Activated naive CD4-positive, alpha-beta T cell treated with Interleukin-2 at 50 U/mL for 16 hours (primary cell): ENCODE measurements at places on chromosomes 3 and 15.

DNA sequence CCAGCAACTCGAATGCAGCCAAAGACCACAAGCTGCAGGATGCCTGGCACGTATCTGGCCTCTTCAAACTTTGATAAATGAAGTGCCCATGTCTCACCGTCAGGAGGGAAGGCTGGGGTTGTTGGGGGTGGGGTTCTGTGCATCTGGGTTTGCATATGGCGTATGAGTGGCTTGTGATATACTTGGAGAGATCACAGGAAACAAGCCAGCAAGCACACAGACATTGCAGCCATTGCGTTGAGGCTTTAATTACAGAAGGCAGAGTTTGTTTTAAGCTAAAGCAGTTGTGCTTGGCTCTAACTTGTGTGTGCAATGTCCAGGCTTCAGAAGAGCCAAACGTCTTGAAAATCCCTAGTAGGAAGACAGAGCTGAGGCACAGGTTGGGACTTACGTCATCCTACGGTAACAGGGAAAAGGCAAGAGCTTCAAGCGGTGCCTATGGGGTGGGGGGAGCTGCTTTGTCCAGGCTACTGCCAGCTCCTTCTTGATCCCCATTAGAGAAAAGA is 109.2 kb downstream of the ASB7 start:
- no peak for DNase-seq

- no peak for DNase-seq
These were observed 17.8 kb upstream of the IREB2 start for GRCh38 chr15:78420220-78420619.

DNA sequence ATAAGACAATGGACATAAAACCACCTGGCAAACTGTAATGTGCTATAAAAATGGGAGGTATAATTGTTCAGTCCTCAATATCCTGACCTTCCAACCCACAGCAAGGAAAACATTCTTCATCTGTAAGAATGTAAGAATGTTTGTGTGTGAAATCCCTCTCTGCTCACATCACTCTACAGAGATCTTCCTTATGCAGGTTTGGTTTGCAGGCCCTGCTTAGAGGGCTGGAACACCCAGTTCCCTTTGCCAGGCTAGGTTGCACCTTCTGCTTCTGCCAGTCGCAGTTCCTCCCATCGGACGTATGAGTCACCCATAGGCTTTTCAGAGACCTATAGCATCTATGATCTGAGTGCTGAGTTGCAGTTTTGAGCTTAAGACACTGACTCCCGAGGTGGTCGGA is 24.1 kb upstream of the MINAR1 start:
- no peak for DNase-seq

DNA sequence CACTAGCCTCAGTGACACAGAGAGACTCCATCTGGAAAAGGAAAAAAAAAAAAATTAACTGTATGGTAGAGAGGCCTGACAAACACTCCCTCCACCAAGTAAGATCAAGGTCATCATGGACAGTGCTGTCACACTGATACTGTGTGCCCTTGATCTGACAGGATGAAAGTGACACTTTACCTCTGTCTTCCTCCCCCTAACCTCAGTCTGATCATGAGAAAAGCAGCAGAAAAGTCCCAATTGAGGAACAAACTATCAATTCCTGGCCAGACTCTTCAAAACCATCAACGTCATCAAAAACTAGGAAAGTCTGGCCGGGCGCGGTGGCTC is 26.7 kb downstream of the PGPEP1L start:
- DNase-seq, result no peak

DNA sequence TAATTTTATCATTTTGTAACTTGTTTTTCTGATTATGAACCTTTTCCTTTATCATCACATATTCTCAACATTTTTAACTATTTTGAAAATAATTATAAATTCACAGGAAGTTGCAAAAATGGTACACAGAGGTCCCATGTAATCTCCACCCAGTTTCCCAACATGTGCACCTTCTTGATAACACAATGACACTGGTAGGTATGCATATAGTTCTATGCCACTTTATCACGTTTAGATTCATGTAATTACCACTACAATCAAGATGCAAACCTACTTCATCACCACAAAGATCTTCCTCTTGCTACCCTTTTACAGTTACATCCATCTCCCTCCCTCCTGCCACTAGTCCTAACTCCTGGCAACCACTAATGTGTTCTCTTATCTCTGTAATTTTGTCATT is 413.9 kb downstream of the SHQ1 start:
- no peak for DNase-seq

GRCh38 chr3:62600033-62600432 is 226.7 kb upstream of the FEZF2 start:
- no peak for DNase-seq

GRCh38 chr3:28039829-28040228 is 201.6 kb upstream of the CMC1 start:
- DNase-seq, result no peak

DNA sequence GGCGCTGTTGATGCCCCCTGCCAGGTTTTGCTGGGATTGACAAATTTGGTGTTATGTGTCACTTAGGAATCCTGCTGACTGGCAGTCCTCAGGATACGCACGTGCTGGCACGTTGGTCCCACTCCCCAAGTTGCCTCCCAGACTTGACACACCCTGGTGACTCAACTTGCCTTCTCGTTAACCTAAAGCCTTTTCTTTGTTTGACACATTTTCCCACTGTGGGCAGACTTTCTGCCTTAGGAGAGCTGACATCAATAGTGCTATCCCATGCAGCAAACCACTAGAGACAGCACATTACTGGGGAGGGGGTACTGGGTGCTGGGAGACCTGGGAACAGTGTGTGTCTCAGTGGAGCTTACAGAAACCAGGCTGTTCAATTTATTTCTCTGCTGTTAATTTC is 104.3 kb downstream of the OXNAD1 start:
- DNase-seq, result no peak
